Astrocyte (in vitro differentiated cells and primary cell): ENCODE measurements at places on chromosomes 1 and 21.

- no peak for DNase-seq
Observed at GRCh38 chr1:175206687-175207086, 14.1 kb upstream of the KIAA0040 start.

GRCh38 chr1:6086762-6087376, 41.2 kb downstream of the KCNAB2 start:
- DNase-seq, result no peak

DNA sequence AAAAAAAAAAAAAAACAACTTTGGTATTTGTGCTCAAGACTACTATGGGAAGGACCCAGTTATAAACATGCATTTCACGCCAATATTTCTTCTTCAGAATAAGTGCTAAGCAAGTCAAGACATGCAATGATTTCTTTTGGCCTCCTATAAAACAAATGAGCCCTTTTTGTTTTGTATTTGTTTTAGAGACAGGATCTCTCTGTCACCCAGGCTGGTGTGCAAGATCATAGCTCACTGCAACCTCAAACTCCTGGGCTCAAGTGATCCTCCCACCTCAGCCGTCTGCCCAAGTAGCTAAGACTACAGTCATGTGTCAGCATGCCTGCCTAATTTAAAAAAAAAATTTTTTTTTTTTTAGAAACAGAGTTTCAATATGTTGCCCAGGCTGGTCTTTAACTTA, 348.7 kb downstream of the PCP4 start:
- DNase-seq, result no peak

- no peak for DNase-seq
Observed at GRCh38 chr1:2966449-2967328, 54.6 kb upstream of the ACTRT2 start.

GRCh38 chr1:31583995-31584868, 7.9 kb downstream of the TINAGL1 start:
- DNase-seq, result no peak

GRCh38 chr1:150582371-150582770, 3.0 kb upstream of the MCL1 start:
- DNase-seq, result no peak

DNA sequence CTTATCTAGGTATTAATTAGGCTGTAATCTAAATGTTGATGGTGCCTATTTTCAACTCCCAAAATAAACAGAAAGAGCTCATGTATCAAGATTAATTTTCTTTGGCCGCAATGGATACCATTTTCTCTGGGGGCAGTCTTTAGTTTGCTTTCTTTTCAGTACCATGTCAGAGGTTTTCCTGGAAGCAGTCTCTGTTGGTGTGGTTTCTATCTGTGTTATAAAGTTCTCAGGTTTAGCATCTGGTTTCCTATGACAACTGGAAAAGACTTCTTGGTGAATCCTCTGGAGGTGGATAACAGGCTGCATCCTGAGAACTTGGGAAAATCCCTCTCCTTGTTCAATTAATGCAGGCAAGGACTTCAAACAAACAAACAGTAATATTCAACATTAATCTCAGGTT, 38.7 kb upstream of the BATF3 start:
- DNase-seq, result peak; percentile 69

DNA sequence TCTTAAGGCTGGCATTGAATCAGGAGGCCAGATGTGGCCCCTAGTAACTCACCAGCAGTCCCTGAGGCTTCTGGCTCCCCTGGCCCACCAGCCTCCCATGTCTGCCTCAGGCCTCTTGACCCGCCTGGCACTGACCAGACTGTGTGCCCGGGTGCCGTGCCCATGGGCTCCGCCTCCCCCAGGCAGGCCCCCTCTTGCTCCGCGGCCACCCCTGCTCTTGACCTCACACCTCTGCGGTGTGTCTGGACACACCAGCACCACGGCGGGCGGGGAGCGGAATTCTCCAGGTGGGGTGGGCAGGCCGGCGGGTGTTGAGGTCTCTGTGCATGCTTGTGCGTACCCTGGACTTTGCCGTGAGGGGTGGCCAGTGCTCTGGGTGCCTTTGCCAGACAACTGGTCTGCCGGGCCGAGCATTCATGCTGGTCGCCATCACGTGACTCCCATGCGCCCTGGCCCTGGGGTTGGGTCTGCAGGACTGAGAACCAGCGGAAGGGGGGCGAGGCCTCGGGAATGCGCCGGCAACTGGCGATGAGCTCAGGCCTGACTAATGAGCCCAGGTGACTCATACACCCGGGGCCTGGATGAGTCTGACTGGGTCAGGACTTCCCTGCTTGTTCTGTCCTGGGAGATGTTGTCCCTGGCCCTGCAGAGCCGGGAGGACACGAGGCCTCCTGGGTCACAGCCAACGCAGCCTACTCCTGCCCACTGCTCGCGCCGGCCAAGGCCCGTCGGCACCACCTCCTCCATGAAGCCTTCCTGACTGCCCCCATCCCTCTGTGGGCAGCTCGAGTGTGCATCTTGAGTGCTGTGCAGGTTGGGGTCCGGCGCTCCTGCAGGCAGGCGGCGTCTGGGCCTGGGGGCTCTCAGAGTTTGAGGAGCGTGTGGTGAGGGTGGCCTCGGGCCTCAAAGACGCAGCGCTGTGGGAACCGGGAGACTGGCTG, 22.6 kb downstream of the COL18A1 start:
- DNase-seq, result peak; percentile 95

DNA sequence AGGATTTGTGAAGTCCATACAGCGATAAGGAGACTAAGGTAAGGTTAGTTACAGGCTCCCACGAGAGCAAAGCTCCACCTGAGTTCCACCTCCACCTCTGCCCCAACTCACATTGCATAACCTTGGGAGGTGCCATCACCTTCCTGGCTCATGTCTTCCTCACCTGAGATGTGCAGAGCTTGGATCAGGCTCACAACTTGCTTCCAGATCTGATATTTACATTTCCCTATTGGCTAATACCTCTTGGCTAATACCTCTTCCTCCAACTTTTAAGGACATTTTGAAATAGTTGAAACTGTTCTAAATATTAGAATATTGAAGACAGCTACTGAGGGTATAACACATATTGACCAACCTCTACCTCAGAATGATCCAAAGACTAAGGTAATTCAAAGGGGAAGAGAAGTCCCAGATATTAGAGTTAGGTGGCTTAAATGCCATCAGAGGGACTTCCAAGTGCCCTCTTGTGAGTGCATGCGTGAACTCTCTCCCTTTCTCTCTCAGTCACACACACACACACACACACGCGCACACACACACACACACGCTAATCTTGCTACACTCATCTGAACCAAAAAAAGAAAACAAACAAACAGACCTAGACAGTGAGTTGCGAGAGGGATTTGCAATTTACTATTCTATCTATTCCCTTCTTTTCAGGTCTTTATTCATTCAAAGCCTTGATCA, 134.3 kb downstream of the PLPP3 start:
- DNase-seq, result no peak

DNA sequence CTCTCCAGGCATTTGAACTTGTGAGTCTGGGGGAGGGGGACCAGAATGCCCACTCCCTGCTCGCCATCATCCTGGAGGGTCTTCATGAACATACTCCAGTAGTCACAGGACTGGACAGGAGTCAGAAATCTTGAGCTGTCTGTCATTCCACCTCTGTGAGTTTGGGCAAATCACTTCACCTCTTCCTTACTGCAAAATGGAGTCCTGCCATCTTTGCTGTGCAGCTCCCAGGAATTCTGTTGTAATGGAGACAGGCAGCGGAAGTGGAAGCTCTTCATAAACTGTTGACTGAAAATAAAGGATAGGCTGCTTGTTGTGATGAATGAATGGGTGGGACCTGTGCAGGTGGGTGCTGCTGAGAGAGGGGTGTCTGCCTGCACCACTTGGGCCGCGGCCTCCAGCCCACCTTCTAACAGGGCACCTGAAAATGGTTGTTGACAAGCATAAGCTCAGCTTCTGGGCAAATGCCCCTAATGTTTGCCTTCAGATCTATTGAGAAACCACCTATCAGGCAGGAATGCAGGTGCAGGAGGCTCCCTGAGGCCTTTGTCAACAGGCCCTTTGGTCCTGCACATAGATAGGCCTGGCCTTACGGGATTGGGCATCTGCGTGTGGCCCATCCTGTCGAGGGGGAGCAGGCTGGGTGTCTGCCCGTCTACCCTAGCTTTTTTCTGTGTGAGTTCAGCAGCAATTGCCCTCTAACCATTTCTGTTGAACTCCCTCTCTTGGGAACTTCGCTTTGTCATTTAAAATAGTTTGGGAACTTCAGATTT, 321.0 kb downstream of the RPS6KC1 start:
- DNase-seq, result no peak

GRCh38 chr1:112695276-112695675, 11.7 kb downstream of the RHOC start:
- no peak for DNase-seq

GRCh38 chr1:49102752-49103151, 326.1 kb upstream of the BEND5 start:
- peak; percentile 97 for DNase-seq

DNA sequence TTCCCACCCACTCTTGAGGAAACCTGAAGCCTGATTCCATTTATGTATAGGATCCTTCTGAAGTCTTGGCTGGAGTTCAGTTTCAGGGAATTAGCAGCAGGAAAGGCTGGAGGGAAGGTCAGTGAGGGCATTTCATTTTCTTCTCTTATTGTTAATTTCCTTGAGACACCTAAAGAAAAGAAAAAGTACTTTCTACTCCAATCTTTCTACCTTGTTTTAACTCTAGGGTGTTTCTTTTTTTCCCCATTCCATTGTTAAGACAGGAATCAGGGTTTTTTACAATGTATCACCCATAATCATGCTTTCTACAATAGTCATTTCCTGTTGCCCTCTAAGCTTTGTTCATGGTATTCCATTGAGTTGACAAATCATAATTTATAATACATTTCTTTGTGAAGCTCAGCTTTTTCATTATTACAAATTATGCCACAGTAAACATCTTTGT, 27.4 kb downstream of the SNRPE start:
- peak; percentile 80 for DNase-seq

DNA sequence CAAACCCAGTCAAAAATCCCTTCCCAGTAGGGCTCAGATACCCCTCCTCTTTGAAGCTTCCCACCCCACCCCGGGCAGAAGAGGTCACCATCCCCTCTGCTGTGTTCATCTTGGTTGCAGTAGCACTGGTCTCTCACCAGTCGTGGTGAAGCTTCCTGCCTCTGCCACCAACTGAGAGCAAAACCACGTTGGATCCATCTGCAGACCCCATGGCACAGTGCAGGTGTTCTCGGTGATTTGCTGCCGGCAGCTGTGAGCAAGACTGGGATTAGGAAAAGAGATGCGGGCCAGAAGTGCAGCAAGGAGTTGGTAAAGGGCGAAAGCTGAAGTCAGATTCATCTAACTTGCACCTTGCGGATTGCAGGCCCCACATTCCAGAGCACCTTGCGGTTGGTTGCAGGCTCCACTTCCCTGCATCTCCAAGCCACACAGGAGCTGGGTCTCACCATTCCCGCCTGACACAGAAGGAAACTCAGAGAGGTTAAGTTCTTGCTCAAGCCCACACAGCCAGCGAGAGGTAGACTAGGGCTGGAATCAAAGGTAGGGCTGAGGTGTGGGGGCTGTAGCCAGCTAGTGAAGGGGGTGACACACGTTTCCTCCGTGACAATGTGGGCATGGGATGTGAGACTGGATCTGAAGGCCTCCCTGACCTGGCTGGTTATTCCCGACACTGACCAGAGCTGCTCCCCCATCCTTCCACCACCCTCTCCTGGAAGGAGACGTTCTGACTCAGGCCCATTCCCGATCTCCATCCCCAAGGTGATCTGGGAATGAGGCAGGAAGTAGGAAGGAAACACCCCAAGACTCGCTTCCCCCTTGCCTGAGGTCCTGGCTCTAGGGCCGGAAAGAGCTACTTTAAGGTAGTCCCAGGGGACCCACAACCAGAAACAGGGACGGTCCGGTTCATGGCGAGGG, 3.3 kb upstream of the FAM110D start:
- DNase-seq, result no peak

DNA sequence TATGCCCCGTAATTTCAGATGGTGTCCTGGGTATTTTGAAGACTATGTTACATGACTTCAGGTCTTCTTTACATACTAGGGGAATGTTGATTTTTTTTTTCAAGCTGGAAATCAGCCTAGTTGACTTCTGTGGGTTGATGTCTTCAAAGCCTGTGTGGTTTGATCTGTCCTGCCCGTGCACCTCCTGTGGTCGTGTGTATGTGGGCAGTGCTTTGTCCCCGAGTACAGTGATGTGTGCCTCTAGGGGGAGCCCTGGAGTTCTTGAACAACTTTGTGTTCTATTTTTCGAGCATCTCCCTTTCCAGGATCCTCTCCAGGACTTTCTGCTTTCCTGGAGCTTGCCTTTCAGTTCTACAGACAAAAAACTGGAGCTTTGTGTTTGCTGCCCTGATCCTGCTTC, 28.9 kb downstream of the OBSCN start:
- peak; percentile 10 for DNase-seq

DNA sequence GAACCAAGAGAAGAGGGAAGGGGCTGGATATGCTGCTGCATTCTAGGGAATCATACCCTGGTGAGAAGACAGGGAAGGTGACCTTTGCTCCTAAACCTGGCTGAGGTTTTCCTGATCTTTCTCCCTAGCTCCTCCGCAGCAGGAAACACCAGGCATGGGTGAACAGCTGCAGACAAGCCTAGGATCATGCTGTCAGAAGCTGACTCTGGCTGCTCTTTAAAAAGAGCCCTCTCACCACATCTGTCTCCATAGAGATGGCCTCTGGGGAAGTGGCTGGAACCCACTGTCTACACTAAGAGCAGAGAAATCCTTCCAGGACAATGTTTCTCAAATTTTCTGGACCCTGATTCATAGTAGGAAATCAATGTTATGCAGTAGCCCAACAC, 57.6 kb downstream of the CD34 start:
- DNase-seq, result no peak

- no peak for DNase-seq
Observed at GRCh38 chr21:44752671-44753235, 41.4 kb upstream of the TSPEAR start.

GRCh38 chr1:112674440-112674985, at the start of gene MOV10:
Gene MOV10 (plus strand): TSS chr1:112674659. CDS start chr1:112674913, 254 bp downstream.
- peak; percentile 64 for DNase-seq

- DNase-seq, result peak; percentile 76
Observed at GRCh38 chr1:23394181-23394580, 24.5 kb upstream of the ZNF436 start.

GRCh38 chr21:42781150-42781970, 98.0 kb downstream of the WDR4 start:
- no peak for DNase-seq

GRCh38 chr1:181476581-181476980, 6.7 kb upstream of the CACNA1E start:
- no peak for DNase-seq
